ENCODE measurements at places on chromosomes 4 and X. TPM values are rescaled to one million over a fixed set of nuclear protein-coding genes. Genes with fewer than 3 reads are reported as not detected.

DNA sequence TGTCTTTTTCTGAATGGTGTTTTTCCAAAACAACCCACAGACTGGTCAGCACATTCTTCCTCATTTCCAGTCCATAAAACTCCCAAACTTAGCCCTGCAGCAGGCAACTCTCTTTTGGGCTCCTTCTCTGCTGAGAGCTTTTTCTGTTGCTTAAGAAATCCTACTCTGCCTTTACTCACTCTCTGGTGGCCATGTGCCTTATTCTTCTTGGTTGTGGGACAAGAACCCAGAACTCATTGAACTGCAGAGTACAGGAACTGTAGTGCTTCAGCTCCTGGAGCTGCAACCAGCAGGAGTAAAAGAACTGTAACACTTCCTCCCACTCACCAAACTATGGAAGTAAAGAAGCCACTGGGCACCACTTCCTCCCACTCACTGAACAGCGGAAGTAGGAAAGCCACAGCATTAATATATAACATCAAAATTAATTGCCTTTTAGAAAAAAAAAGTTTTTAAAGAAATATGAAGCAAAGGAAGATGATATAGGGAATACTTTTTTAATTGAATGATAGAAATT, 864.1 kb upstream of the PCDH10 start:
- no peak for DNase-seq

DNA sequence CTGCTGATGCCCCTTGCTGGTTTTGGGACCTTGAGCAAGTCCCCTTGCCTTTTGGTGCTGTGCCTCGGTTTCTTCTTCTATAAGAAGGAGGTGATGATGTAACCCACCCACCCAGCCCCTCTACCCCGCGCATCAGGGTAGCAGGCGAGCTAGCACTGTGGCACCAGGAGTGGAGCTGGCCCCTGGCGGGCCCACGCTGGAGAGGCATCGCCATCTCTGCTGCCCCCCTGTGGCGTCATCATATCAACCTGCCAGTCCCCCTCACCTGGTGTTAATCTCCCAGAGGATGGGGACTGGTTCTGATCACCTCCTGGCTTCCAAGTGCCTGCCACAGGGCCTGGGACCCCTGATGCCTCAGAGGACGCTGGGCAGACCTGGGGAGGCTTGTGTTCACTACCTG, 6.3 kb upstream of the SORCS2 start:
- no peak for DNase-seq

GRCh38 chr4:56130606-56131155, 181.9 kb downstream of the CEP135 start:
- no peak for DNase-seq

DNA sequence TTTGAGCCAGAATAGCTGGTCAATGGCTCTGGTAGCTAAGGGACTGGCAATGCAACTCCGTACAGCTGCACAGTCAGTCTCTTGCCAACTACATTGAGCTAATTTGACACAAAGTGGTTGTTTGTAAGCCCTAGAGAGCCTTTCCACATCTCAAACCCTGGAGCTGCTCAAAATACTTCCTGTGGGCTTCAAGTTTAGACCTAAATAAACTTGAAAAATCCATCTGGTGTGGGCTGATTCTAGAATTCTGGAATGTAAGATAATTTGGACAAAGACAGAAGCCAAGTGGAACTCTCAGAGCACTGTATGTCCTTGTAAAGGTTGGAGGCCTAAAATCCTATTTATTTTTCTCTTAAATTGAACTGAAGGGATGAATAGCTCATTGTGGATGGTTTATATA, 380.8 kb downstream of the SPRY1 start:
- peak; percentile 28 for DNase-seq

DNA sequence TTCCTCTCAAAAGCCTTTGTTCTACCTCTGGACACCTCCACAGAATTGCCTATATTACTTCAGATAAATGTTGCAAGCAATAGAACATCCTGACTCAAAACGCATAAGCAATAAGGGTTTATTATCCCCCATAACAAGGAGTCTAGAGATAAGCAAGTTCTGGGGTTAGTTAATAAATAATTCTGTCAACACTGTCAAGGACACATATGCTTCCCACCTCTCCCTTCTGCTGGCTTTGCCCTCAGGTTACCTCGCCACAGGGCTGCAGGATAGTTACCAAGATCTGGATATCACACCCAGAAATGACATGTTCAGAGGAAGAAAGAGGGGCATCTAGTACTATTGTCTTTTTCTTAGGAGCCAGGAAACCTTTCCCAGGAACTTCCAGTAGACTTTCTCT, 14.0 kb upstream of the DUSP21 start:
- DNase-seq: no peak

GRCh38 chr4:85475631-85476233, 782 bp downstream of the ARHGAP24 start:
- peak; percentile 79 for DNase-seq

GRCh38 chr4:109395694-109396093, 37.9 kb upstream of the SEC24B start:
- no peak for DNase-seq

DNA sequence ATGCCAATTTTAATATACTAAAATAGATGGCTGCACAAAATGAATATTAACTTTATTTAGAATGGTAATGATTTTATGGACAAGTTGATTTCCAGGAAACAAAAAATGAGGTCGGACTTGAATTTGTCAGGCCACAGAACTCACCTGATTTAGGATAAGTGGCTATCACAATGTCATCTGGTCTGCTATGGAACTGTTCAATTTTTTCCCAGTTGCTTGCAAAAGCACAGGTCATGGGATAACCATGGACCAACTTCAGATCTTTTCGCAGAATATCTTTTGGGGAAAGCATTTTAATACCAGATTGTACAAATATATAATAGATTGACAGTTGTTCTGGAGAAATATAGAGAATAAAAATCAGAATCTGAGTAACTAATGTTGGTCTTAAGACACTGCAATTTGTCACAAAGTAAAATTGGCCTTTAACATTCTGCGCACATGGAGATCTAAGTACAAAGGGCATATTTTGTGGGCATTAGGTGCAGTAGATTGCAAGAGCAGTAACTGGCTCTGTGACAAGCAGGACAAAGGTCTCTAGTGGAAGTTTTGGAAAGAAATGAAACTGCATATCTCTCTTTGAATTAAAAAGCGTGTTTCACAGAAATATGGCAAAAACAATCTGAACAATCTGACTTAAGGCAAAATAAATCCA, 5.4 kb downstream of the SULT1B1 start:
- DNase-seq: no peak

The KIT gene
- total RNA-seq: 1.6 TPM

The MTCP1 gene
- total RNA-seq: 46.1 TPM

The IQCM gene
- not detected for total RNA-seq

The NAP1L3 gene
- total RNA-seq: 8.9 TPM

All from right cardiac atrium (tissue), 5 donors.